ENCODE measurements at places on chromosomes 2 and 18.
A peak's percentile ranks its signal among the peaks of the same experiment; 100 is the strongest.

- no peak for DNase-seq
Observed at GRCh38 chr2:208064220-208064961, 39.1 kb upstream of the PLEKHM3 start.

GRCh38 chr2:144827404-144827803 lies 307.5 kb upstream of the ZEB2 start:
- DNase-seq: no peak

- DNase-seq: no peak
Observed at GRCh38 chr18:53566626-53567025, 657.8 kb downstream of the MBD2 start.

DNA sequence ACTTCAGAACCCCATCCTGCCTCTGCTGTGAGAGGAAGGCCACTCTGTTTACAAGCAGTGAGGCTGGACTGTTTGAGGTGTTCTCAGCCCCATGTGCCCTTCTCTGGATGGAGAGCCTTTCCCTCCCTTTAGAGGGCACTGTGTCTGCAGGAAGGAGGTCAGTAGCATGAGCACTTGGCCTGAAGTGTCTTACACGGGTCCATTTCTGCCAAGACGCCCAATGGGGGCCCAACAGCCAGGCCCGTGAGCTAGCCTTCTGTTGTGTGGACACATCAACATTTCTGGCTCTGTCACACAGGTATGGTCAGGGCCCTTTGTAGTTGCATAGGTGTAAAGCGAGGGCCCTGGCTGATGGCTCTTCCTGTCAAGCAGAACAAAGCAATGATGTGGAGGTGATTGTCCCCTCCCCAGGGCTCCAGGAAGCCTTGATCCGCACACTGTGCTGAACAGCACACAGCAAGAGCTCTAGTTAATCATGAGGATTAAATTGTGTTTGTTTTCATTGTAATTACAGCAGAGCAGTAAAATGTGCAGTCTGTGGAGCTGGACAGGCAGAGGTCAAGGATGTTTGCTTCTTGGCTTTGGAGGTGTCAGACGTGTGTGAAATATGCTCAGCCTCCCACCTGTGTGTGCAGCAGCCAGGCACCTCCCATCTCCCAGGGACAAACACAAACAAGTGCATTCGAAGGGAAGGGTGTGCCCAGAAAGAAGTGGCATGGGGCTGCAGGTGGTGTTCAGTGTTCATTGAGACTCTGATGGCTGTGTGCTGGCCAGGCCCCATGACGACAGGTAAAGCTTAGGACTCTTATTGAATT lies 132.1 kb downstream of the SH3RF3 start:
- no peak for DNase-seq

GRCh38 chr2:25976983-25977741 lies 5.1 kb downstream of the KIF3C start:
- DNase-seq: no peak

- DNase-seq: no peak
Observed at GRCh38 chr2:224925061-224925809, 117.0 kb downstream of the DOCK10 start.

GRCh38 chr2:96138179-96139145 lies at the start of gene ASTL:
ASTL (minus strand) TSS chr2:96138502; CDS start chr2:96138436, 66 bp downstream.
- peak; percentile 76 for DNase-seq

GRCh38 chr2:3805201-3805939 lies 102.0 kb downstream of the DCDC2C start:
- DNase-seq: no peak

DNA sequence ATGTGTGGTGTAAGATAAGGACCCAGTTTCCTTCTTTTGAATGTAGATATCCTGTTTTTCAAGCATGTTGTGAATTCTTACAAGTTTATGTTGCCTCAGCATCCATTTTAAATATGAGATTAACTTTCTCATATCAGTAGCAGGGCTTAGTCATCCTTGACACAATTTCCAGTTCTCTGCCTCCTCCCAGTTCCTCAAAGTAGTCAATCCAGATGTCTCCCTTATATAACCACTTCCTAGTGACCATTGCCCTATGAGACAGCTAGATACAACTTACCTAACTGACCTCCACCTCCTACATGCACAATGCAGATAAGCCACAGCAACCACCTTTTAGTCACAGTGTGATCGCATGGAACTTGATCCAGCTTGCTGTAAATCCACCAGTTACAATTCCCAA lies 269.2 kb upstream of the ZNF521 start:
- no peak for DNase-seq

DNA sequence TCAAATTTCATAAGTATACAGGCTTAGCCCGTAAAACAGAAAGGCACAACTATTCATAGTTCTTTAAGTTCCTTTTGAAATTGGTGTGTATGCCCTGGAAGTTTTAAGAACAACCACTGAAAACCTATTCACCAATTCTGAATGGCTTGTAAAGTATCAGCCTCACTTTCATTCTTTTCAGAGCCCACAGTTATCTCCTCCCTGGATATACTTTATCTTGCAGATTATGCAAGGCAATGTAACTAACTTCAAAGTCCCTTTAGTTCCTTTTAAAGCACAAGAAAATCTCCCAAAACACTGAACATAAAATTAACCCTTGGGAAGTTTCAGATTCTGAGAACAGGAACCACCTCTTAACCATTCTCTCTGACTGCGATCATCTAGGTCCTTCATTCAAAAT lies 1.1 kb downstream of the STRN start:
- no peak for DNase-seq

GRCh38 chr2:10076511-10076910 lies 3.7 kb downstream of the CYS1 start:
- DNase-seq: no peak

GRCh38 chr2:147006736-147007141 lies 838.1 kb upstream of the ACVR2A start:
- no peak for DNase-seq

DNA sequence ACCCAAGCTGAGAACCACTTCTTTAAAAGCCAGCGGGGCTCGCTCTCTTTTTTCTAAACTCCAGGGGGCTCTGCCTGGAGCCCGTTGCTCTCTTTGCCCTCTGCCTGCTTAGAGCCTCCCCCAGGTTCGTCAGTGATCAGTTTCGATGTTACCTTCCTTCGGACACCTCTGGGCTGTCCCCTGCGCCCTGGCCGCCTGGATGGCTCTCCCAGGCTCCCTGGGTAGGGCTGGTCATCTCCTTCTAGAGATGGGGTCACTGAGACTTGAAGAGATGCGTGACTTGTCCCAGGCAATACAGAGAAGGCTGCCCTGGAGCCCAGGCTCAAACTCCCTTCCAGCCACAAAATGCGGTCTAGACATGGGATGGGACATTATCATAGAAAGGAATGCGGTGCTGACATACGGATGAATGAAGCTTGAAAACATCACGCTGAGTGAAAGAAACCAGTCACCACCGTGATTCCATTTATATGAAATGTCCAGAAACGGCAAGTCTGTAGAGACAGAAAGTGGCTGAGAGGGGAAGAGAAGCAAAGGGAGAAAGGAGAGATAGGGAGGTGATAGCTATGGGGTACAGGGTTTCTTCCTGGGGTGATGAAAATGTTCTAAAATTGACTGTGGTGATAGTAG lies 14.6 kb downstream of the KCNF1 start:
- no peak for DNase-seq

DNA sequence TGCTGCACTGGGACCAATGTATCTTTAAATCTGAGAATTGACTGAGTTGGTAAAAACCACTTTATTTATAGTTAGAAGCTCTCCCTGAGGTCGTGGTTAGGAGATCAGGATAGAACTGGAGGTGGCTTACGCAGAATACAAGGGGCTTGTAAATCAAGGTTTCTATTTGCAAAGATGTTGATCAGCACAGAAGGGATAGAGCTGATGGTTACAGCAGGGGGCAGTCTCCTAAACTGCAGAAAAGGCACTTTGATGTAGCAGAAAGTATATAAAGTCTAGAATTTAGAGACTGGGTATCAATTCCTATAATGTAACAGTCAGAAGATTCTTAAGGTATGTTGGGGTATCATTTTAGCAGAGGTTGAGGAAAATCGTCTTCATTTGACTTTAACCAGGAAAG lies 25.2 kb upstream of the ACVR1 start:
- peak; percentile 33 for DNase-seq

DNA sequence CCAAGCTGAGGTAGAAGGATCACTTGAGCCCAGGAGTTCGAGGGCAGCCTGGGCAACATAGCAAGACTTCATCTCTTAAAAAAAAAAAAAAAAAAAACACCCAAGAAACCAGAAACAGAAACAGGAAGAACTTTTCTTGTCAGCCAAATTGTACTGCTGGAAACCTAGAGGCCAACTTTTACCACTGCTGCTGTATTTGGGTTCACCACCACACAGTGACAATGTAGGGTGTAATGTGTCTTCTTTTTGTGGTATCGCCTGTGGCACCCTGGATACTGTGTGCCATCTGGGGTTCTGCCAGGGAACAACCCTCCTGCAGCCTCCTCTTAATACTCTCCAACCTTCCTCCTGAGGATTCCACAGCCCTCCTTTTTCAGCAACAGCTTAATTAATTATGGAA lies 72.6 kb downstream of the STK39 start:
- peak; percentile 50 for DNase-seq

GRCh38 chr2:116716038-116716437 lies 1098.5 kb upstream of the DDX18 start:
- no peak for DNase-seq

GRCh38 chr2:234861841-234862735 lies 89.7 kb upstream of the SH3BP4 start:
- DNase-seq: no peak

GRCh38 chr2:29000956-29001355 lies 19.9 kb downstream of the TOGARAM2 start:
- DNase-seq: no peak

DNA sequence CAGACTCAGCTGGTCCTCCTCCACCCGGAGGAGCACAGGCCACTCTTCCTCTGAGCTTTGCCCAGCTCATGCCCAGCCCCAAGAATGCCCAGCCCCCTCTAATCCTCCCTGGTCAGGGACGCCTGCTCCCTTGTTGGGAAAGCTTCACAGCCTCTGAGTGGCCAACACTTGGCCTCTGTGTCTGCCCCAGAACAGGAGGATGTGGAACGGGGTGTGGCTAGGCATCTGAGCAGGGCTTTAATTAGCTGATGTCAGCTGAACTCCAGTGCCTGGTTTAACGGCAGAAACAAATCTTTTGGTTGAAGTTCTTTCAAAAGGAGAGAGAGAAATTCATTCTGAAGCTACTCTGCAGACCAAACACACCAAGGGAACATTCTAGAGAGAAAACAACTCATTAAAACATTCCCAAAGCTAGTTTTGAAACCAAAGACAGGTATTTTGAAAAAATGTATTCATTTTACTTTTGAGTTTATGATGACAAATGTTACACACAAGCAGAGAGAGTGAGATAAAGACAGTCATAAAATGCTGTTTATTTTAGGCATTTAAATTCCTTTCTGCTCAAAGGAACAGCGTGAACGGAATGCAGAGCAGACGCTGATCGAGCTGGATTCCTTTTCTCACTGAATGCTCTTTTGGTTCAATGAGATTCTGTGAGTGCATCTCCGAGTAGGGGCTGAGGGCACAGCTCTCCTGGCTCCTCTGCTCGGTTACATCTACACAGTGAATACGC lies 63.8 kb downstream of the RTP5 start:
- DNase-seq: no peak

DNA sequence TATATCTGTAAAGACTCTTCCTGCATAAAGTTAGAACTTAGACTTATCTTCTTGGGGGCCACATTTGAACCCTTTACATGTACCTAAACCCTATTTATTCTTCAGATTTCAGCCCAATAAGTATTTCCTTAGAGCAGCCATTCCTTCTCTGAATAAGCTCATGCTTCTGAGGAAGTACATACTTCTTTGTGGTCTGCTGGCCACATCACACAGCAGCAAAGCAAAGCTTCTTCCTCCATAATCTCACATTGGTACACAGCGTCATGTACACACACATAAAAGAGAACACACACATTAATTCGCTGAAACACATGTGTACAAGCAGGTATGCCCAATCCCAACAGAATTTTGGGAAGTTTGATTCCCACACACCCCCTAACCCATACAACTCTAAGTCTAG lies 331.0 kb downstream of the CDH2 start:
- DNase-seq: no peak

DNA sequence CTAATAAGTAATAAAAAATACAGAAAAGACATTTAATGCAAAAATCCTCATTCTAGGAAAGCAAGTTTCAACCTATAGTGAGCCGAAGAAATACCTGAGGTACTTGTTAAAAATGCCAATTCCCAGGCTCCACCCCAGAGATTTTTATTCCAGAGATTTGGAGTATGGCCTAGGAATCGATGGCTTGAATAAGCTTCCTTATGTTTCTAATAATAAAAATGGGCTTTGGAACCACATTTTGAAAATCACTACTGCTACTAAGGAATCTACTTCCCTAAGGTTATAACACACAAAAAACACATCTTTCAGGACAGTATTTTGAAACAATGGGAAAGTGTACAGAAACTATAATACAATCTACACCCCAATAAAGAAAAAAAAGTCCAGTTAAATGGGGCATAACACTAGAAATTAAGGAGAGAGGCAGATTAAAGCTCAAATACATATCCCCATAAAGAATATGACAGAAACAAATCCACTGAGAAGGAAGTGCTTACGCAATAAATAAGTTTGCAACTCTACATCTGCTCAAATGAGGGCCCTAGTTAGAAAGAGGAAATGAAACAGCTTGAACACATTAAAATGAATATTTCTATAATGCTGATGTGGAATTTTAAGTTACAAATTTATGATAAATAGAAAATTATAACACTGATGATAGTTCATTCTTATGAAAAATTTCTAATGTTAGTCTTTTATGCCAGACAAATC lies 103.7 kb downstream of the EPB41L3 start:
- no peak for DNase-seq

DNA sequence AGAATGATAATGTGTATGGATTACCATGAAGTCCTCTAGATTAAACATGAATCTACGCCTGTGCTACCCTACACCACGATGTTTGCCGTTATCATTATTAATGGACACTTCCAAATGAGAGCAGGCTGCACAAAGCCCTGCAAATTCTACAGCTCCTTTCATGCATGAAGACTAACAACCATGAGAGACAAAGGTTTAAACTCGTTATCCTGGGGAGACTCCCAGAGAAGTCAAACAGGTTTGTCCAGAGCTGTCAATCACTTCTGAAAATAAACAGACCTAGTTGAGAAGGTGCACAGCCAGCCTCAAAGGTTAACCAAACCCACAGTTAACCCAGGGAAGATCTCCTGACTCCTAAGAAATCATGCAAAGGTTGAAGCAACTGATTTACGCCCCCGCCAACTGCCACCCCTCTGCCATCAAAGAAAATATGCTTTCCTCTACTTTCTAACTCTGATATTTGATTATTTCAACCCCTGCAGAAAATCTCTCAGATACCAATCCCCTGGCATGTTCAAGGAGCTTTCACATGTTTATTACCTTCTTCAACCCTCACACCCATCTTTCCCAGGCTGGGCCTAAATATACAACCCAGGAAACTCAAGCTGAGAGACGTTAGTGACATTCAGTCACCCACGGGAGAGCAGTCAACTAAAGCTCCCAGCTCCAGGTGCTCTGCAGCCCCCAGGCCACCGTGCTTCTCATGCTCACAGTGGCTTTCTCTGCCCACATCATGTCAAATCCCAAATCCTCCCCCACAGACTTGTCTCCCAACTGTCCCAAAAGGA lies 35.9 kb downstream of the MYO5B start:
- DNase-seq: no peak
